ENCODE measurements at places on chromosomes 16 and 17. TPM values are rescaled to one million over a fixed set of nuclear protein-coding genes. Genes with fewer than 3 reads are reported as not detected.

DNA sequence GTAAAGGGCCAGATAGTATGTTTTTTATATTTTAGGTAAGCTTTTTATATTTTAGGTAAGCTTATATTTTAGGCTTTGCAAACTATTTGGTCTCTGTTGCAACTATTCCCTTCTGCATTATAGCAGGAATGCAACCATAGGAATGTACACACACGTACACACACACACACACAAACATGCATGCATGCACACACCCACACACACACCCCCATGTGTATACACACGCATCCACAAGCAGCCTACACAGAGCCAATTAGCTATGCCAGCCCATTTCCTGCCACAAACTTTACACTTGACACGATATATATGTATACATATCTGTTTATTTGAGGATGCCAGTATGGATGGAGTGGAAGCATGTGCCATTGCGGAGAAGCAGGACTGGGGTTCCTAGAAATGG, 7.5 kb upstream of the TRPV3 start:
- no peak for DNase-seq

GRCh38 chr17:76268991-76269981, 4.1 kb downstream of the UBALD2 start:
- no peak for DNase-seq

Gene BCAR1
- 94.2 TPM for total RNA-seq

Gene JPT1
- total RNA-seq, result 299 TPM

Gene SPNS3
- 2.7 TPM for total RNA-seq

Gene MED31
- 3.4 TPM for total RNA-seq

Gene BICDL2
- not detected for total RNA-seq

- peak; percentile 64 for DNase-seq
These were observed 15.5 kb upstream of the TFAP4 start for GRCh38 chr16:4288148-4288921.

Gene TLCD2
- 0.20 TPM for total RNA-seq

GRCh38 chr17:8417806-8418205, 17.9 kb upstream of the NDEL1 start:
- no peak for DNase-seq

Gene ALOX12B
- not detected for total RNA-seq

- DNase-seq, result no peak
These were observed 56.6 kb downstream of the NCOR1 start for GRCh38 chr17:16158714-16159113.

GRCh38 chr17:76437467-76438402, 15.2 kb downstream of the UBE2O start:
- DNase-seq, result no peak

- peak; percentile 44 for DNase-seq
These were observed 8.7 kb downstream of the THRA start for GRCh38 chr17:40071313-40072039.

GRCh38 chr17:48571826-48572417, 6.2 kb downstream of the HOXB4 start:
- no peak for DNase-seq

Gene RGS11
- total RNA-seq, result 3.6 TPM

- DNase-seq, result no peak
These were observed 7.7 kb upstream of the ACTG1 start for GRCh38 chr17:81520021-81520901.

DNA sequence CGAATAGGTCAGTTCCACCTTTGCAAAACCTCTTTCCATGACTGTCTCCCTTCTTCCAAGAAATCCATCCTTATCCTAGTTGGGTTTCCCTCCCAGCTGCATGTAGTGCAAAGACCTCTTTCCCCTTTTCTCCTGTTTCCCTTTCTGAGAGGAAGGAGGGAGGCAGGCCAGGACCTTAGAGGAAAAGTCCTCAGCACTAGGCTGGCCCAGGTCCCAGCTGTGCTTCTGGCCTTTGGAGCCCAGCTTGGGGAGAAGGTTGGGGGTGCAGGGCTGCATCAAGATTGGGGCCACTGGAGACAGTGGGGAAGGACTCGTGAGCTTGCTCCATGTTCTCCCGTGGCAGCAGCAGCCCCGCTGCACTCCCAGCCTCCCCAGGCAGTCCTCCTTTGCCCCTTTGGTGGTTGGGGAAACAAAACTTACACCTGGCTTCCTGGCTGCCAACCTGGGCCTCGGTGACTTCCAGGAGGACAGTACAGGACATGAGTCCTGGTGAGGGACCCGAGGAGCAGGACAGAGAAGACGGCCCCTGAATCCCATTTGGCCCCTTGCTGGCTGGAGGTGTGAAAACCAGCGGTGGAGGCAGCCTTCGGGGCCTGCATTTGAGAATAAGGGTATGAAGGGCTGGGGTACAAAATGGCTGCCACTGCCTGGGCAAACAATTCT, 481 bp downstream of the HEXIM2 start:
- DNase-seq, result no peak

Gene FOXJ1
- total RNA-seq, result not detected

GRCh38 chr17:51435171-51435552, 174.8 kb downstream of the UTP18 start:
- no peak for DNase-seq

GRCh38 chr17:43952724-43953666, 745 bp downstream of the PYY start:
- DNase-seq, result no peak

GRCh38 chr17:64373722-64374121, 16.9 kb downstream of the PECAM1 start:
- DNase-seq, result no peak

Gene GFAP
- total RNA-seq, result not detected

Gene CALB2
- total RNA-seq, result 8.0 TPM

DNA sequence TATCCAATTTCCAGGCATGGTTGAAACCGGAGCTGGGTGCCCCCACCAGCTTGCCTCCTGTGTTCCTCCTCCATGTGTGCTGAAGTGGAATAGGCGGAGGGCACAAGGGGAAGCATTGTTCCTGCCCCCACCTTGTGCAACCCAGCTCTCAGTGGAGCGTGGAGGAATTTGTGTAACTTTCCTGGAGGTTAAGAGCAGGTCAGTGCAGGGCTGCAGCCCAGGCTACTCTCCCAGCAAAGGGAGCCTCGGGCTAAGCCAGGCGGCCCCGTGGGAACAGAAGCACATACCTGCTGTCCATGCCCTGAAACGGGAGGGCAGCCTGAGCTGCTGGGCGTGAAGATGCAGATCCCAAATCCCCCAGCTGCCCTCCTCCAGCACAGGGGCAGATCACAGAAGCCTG, 158.8 kb upstream of the LHX1 start:
- DNase-seq, result peak; percentile 94

- no peak for DNase-seq
These were observed 44.7 kb downstream of the TMEM132E start for GRCh38 chr17:34623856-34624766.

DNA sequence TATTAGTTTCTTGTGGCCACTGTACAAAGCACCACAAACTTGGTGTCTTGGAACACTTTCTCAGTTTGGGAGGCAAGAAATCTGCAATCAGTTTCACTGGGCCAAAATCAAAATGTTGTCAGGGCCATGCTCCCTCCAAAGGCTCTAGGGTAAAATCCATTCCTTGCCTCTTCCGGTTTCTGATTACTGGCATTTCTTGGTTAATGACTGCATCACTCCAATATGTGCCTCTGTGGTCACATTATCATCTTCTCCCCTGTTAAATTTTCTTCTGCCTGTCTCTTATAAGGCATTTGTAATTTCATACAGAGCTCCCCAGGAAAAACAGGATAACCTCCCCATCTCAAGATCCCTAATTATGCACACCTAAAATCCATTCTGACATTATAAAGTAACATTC, 34.8 kb downstream of the ZNF287 start:
- DNase-seq, result no peak

Gene P2RX5
- not detected for total RNA-seq

DNA sequence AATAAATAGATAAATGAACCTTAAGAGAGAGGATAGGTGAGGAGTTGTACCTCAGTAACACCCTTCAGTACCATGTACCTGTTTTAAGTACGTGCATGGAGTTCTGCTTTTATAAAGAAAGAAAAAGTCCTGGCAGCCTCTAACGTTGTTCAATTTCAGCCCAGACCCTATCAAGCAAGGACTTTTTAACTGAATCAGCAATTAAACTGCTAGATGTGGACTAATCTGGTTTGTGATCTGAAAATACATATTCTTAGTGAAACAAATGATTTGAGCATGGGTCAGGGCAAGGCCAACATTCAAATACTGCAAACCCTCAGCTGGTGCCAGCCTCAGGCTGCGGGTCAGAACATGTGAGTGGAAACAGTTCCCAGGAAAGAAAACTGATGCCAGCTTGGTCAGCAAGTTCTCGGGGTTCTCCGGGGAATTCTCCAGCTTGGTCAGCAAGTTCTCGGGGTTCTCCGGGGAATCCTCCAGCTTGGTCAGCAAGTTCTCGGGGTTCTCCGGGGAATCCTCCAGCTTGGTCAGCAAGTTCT, 84.5 kb downstream of the MRM3 start:
- DNase-seq, result no peak

Gene KRTAP3-2
- not detected for total RNA-seq

Gene CTRB1
- total RNA-seq, result not detected

GRCh38 chr16:73122604-73123391, 74.9 kb upstream of the ZFHX3 start:
- no peak for DNase-seq

DNA sequence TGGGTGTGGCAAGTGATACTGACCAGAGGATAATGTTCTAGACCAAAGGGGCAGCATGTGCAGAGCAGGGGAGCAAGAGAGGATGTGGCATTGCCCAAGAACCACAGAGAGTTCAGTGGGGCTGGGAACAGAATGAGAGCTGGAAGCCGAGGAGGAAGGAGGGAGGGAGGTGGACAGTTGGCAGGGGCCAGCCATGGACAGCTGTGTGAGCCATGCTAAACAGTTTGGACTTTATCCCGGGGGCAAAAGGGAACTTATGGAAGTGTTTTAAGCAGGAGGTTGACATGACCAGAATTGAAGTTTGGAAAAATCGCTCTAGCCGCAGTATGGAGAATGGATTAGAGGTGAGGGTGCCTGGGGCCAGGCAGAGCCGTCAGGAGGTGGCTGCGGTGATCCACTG, 29.4 kb upstream of the TMEM132E start:
- DNase-seq, result no peak

Gene ZNF830
- total RNA-seq, result 9.8 TPM

DNA sequence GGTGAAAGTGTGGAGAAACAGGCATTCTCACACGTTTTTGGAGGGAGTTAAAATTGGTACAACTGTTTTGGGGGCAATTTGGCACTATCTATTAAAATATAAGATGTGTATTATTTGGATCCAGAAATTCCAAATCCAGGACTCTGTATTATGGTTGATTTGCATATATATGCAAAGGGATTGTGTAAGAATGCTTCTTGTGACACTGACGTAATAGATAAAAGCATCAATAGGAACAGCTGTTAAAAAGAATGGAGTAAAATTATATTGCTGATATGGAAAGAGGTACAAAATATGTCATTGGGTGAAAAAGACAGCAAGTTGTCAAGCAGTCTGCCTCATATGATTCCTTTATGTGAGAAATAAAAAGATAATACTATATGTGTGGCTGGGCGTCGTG, 17.3 kb downstream of the FA2H start:
- DNase-seq, result no peak

DNA sequence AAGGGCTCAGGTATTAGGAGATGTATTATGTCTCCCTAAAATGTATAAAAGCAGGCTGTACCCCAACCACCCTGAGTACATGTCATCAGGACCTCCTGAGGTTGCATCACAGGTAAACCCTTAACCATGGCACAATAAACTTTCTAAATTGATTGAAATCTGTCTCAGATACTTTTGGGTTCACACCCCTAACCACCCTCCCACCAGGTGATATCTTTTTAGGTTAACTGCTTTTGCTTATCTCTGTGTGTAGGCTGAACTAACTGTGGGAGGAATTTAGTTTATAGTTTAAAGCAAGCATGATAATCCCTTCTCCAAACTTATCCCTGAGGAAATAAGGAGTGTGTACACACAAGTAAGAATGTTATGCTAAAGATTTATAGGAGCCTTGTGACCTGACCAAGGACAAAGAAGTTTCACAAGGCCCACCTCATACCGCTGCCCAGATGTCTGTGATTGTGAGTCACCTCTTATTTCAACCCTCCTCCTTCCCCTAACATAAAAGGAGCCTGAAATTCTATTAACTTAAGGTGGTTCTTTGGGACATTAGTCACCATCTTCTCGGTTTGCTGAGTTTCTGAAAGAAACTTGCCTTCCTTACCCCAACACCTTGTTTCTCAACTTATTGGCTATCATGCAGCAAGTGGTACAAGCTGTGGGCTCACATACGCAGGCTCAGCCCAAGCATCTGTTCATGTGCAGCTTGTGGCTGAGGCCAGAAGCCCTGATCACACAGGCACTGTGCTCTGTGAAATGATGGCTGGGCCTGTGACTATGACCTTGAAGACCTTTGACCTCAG, 11.3 kb downstream of the PRSS22 start:
- peak; percentile 91 for DNase-seq

Gene WSCD1
- total RNA-seq, result 45.7 TPM

GRCh38 chr17:34068571-34068970, 186.5 kb upstream of the CCL2 start:
- DNase-seq, result peak; percentile 11

Gene ZSCAN10
- not detected for total RNA-seq

DNA sequence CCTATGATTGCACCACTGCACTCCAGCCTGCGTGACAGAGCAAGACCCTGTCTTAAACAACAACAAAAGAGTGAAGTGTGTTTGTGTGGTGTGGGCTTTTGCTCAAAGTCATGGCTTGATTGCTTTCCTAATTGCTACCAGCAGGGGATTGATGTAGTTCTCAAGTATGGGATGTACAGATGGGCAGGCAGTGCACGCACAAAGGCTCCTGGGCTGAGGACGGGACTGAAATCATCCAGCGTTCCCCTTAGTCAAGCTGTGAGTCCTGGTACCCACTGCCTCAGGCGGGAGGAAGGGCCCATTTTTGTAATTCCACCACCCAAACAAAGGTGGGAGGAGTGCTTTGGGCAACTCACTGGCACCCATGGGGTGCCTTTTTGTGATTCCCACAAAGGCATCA, 47.3 kb downstream of the GDE1 start:
- no peak for DNase-seq

Gene DNASE1
- 45.3 TPM for total RNA-seq

Gene TBC1D3G
- not detected for total RNA-seq

Gene CMIP
- total RNA-seq, result 16.0 TPM

GRCh38 chr17:34290586-34290985, 5.0 kb downstream of the CCL11 start:
- no peak for DNase-seq

GRCh38 chr17:50219342-50219741, 17.9 kb upstream of the COL1A1 start:
- peak; percentile 84 for DNase-seq

GRCh38 chr17:33178681-33179080, 114.4 kb downstream of the ASIC2 start:
- no peak for DNase-seq

DNA sequence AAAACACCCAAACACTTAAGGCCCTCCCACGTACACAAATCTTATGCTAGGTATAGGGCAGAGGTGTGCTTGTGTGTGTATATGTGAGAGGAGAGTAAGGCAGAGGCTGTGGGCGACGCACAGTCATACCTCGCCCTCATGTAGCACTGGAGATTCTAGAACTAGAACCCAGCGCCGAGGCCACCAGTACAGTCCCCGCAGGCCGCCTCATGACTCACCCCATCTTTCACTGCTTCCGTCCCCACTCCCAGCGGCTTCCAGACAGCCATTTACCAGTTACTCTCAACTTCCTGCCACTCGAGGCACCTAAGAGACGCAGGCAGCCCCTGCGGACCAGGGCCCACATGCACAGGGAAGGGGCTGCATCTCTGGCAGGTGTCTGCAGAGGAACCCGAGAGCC, 23.2 kb upstream of the CYTH1 start:
- no peak for DNase-seq

All from Caki2 (cell line).